ENCODE measurements at places on chromosomes 7 and 10.

DNA sequence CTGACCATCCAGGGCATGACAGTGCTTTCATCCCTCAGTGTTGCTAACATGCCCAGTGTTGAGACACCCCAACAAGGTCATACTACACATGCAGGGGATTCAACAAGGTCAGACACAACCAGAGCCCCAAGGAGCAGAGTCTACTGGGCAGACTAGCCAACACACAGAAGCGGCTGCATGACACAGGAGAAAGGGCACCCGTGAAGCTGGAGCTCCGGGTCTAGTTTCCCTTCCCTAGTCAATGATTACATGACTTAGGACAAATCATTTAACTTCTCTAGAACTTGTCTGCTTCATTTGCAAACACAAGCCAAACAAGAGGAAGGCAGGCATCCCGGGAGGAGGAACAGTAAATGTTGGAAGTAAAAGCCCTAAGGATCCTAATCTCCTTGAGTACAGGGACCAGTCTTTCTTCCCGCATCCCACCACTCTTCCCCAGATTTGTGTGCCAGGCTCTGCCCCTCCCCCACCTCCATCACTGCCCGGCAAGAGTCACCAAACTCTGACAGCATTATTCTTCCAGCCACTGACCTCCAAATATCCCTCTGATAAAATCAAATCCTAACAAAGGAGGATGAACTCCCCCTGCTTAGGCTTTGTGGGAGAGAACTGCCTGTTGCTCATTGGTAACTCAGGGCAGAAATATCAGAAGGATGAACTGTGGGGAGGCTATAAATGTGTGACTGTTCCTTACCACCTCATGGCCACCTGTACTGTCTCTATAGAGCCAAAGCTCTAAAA lies 104.3 kb downstream of the KCNMA1 start:
- DNase-seq, result no peak

DNA sequence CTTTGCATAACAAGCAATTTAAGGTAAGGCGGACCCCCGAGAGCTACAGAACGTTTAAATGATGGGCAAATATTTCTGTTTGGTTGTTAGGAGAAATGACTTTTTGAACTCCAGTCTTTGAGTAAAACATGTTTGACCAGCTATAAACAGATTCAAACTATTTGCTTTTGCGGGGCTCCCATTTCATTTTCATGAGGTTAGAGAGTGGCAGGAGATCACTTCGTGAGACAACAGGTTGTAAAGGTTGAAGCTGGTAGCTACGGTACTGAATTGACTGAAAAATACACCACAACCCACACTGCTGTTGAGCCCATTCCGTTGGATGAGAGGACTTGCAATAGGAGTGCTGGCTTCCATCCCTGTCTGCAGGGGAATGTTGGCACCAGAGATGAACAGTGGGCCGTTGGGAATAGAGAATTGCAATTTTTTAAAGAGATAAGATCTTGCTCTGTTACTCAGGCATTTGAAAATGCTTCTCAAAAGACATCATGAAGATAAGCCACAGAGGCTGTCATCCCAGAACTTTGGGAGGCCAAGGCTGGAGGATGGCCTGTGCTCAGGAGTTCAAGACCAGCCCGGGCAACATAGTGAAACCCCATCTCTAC lies 65.7 kb upstream of the CARD11 start:
- no peak for DNase-seq

DNA sequence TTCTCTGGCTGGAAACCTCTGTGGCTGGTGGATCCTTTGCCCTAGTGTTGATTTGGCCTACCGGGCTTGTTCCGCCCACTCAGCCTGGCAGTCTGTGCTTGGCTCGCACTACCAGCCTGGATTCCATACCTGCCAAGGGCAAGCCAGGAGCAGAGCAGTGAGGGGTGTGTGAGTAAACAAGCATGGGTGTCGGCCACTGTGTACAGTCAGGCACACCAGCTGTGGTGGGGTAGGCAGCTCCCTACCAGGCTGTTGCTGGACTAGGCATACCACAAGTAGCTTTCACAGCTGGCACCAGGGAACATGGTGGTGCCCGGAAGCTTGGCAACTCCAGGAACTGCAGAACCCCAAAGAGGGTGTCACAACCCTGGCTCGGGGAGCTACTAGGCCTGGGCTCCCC lies 942.9 kb upstream of the LRRN3 start:
- DNase-seq, result no peak

- DNase-seq, result no peak
These were observed 146.3 kb upstream of the SP8 start for GRCh38 chr7:20932785-20933527.

GRCh38 chr7:128740996-128741395 lies 1.8 kb downstream of the CALU start:
- no peak for DNase-seq
